ENCODE measurements at places on chromosomes 11 and 22. TPM values are rescaled to one million over a fixed set of nuclear protein-coding genes. Genes with fewer than 3 reads are reported as not detected.

Gene OR8D1
- total RNA-seq, result not detected

Gene C11orf52
- not detected for total RNA-seq

Gene OR56B4
- total RNA-seq, result not detected

Gene RBMXL2
- not detected for total RNA-seq

Gene KREMEN1
- 15.4 TPM for total RNA-seq

Gene ADM2
- 2.4 TPM for total RNA-seq

Gene OPCML
- total RNA-seq, result not detected

Gene MS4A6E
- not detected for total RNA-seq

Gene MAJIN
- total RNA-seq, result not detected

Gene IGSF9B
- 0.37 TPM for total RNA-seq

Gene RASD2
- total RNA-seq, result under 0.01 TPM

Gene SLC5A12
- total RNA-seq, result 0.14 TPM

Gene BDNF
- 48.4 TPM for total RNA-seq

Gene SPINDOC
- 8.1 TPM for total RNA-seq

Gene ART5
- not detected for total RNA-seq

Gene AQP11
- total RNA-seq, result 2.8 TPM

Gene TPBGL
- total RNA-seq, result not detected

Gene SCUBE1
- total RNA-seq, result 5.0 TPM

Gene CTSC
- total RNA-seq, result 117 TPM

Gene SLC22A24
- total RNA-seq, result not detected

Gene TMEM258
- total RNA-seq, result 185 TPM
